ENCODE measurements at places on chromosomes 4 and X.

GRCh38 chrX:133308499-133308897, 90.3 kb upstream of the TFDP3 start:
- DNase-seq: no peak

- DNase-seq: peak; percentile 45
These were observed 10.0 kb upstream of the LNX1 start for GRCh38 chr4:53601251-53601764.

GRCh38 chr4:104907074-104907649, 239.5 kb upstream of the TET2 start:
- DNase-seq: no peak

GRCh38 chr4:153067376-153067775, 131.3 kb downstream of the FHDC1 start:
- peak; percentile 47 for DNase-seq

- no peak for DNase-seq
These were observed 44.7 kb downstream of the GPRASP3 start for GRCh38 chrX:102765217-102765616.

DNA sequence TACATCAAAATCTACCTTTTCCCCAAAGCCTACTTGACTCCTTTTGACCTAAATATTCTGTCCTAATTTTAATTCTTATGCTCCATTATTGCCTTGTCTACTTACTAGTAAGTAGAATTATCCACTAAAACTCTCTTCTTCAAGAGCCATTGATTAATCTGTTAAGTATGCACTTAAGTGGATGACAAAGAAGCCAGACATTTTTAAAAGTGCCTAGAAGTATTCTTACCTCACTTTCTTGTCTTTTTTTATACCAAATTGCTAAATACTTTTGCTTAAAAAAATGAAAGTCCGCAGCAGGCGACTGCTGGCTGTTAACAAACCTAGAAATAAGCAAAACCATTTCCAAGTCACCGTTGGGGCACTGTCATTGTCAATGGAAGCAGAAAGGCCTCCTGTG, 20.1 kb upstream of the FRMPD4 start:
- DNase-seq: no peak

DNA sequence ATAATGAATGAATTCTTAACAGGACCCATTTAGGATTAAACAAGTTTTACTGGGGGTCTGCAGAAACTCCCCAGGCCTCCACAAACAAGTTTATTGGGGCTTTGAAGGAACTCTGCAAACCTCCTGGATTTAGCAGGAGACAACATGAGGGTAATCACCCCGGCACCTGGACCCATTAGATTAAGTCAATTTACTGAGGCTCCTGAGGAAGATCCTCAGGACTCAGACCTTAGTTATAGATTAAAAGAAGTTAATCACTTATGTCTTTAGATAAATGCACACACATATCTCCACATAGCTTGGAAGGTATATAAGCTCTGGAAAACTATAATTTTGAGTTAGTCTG, 29.4 kb downstream of the XG start:
- DNase-seq: no peak

DNA sequence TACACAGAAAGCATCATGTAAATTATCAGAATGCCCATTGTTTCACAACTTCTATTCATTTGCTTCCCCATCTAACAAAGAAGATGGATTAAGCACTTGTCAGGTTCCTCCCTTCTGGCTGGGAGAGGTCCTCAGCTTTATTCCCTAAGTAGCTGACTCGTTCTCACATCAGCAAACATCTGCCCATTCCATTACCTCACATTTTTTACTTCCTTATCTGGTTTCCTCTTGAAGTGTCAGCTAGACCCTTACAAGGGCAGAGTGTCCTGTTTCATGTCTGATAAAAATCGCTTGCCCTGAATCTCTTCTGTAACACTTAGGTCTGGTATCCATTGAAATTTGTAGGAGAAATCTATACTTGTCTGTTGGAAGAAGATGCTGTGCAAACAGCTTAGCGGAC, 34.7 kb downstream of the TMPRSS11A start:
- DNase-seq: no peak

- DNase-seq: no peak
These were observed 52.1 kb upstream of the TEX13D start for GRCh38 chrX:124280294-124280902.

GRCh38 chrX:112672788-112673560, 6.8 kb downstream of the LHFPL1 start:
- no peak for DNase-seq

- no peak for DNase-seq
These were observed 163.4 kb downstream of the AREG start for GRCh38 chr4:74608151-74608949.

DNA sequence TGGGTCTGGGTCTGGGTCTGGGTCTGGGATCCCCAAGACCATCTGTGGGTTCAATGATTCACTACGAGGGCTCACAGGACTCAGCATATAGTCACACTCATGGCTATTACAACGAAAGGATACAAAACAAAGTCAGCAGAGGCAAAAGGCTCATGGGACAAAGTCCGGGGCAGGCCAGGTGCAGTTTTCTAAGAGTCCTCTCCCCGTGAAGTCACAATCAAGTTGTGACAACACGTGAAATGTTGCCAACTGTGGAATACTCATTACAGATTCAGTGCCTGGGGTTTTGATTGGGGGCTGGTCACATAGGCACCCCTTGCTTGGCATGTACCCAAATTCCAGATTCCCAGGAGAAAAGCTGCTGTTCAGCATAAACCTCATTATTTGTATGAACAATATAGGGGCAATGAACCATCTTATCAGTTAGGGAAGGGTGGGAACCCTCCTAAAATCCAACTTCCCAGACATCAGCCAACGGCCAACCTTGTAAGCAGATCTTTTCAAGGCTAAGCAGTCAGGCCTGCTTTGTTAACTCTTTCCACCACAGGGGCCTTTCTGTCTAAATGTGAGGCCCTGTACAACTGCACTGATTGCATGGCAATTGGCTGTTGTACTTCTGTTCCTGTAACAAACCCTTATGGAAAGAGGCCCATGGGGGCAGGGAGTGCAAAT, 58.2 kb upstream of the DIPK2B start:
- DNase-seq: peak; percentile 68

- no peak for DNase-seq
These were observed 54.1 kb upstream of the PRPS1 start for GRCh38 chrX:107574054-107574683.

DNA sequence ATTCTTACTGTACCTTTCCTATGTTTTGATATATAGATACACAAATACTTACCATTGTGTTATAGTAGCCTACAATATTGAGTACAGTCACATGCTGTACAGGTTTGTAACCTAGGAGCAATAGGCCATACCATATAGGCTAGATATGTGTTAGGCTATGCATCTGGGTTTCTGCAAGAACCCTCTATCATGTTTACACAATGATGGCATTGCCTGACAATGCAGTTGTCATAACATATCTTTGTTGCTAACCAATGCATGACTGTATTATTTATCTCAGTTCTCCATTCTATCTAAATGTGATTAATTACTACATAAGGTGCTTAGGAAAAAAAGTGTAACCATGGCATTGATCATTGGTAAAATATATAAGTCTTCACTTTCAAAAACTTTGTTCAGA, 10.0 kb upstream of the SPCS3 start:
- DNase-seq: no peak

- DNase-seq: no peak
These were observed 165.0 kb upstream of the ANK2 start for GRCh38 chr4:112884406-112884805.

- no peak for DNase-seq
These were observed 1.7 kb downstream of the ARAF start for GRCh38 chrX:47562615-47563243.

DNA sequence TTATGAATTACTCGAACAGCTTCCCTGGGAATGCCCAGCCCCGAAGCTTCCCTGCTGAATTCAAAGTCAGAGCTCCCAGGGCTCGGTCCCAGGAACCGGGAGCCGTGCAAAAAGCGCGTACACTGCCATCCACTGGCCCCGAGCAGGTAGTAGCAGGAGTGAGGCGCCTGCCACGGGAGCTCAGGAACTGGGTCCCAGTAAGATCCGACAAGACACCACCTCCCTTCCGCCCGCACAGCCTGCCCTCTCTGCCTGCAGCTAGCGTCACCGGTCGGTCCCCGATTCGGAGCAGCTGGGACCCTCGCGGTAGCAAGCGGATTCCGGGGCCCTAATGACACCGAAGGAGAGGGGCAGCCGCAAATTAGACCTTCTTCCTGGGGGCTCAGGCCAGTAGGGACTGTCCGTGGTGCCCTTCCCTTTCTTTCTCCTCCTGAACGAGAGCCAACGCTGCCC, 1.2 kb downstream of the CORIN start:
- DNase-seq: peak; percentile 77

DNA sequence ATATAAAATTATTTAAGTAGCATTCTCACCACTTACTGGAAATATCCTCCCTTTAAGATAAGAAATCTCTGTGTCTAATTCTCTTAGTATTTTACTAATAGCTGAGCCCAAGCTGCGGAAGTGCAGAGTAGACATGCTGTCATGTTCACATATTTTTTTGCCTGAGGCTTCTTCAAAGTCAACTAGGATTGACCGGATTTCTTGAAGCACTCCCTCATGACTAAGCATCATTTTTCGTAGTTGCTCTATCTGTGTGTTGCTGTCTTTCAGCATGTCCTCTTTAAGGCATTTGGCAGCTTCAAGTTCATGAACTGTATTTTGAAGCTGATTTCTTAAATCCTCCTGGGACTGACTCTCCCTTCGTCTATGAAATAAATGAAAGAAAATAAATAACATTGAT, 36.9 kb downstream of the CCDC158 start:
- DNase-seq: no peak

- no peak for DNase-seq
These were observed 22.8 kb upstream of the MAP7D3 start for GRCh38 chrX:136273986-136274385.

Measured in colonic mucosa (tissue), 4 donors.